ENCODE measurements at places on chromosomes 12 and 14.

DNA sequence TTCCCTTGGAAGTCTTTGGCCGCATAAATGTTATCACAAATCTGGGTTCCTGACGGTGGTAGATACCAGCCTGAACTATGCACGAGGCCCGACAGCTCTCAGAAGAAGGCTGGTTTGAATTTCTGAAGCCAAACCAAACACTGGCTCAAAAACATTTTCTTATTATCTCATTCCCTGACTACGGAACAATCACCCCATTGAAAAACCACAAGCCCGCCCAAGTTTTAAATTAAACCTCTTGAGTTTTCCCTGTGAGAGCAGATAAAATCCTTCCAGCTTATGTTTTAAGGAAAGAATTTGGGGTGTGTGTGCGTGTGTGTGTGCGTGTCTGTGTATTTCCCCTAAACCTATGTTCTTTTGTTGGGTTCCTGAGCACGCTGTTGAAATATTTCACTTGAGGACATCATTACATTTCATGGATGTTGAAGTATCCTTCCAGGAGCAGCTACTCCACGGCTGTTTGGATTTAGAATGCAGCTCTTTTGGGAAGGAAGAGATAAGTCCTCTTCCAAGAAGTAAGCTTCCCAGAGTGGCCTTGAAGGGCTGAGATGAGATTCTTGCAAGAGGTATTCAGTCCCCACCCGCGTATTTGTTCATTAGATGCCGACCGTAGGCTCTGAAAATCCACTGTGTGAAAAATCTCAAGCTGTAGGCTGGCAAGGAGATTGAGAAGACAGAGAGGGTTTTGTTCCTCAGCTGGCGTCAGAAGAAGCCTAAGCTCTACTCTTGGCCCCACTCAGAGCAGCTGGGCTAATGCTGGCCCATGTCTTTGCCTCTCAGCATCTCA, 131.0 kb upstream of the NCOR2 start:
- no peak for DNase-seq

DNA sequence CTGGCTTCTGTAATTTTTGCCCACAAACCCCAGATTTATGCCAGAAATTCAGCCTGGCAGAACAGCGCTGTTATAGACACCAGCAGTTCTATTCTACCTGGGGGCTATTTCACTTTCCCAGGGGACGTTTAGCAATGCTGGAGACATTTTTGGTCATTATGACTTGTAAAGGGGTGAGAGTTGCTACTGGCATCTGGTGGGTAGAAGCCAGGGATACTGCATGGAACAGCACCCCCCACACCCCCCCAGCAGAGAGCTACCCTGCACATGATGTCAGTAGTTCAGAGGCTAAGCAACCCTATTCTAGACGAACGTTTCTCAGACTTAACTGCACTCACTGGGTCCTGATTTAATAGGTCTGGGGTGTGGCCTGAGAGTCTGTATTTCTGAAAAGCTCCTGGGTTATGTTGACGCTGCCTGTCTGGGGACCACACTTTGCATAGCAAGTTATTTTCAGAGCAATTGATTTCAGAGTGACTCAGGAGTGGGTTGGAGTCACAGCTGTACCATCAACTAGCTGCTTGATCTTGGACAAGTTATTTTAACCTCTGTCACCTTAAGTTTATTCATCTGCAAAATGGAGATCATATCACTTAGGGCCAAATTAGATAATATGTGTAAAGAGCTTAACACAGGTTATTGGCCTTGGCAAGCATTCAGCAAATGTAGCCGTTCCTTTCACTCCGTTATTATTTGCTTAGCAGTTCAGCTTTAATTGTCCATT, 48.5 kb downstream of the CHST11 start:
- no peak for DNase-seq

- DNase-seq = peak; percentile 31
Observed at GRCh38 chr12:109741970-109742703, 28.5 kb downstream of the FAM222A start.

- DNase-seq = no peak
Observed at GRCh38 chr12:71201136-71201679, 43.4 kb upstream of the TSPAN8 start.

DNA sequence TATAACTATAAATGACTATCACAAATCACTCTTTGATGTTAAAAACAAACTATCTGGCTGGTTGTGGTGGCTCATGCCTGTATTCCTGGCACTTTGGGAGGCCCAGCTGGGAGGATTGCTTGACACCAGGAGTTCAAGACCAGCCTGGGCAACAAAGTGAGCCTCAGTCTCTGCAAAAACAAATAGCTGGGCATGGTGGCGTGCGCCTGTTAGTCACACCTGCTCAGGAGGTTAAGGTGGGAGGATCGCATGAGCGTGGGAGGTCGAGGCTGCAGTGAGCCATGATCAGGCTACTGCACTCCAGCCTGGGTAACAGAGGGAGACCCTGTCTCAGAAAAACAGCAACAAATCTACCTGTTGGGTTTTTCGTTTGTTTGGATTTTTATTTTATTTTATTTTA, 5.4 kb downstream of the TXNRD1 start:
- no peak for DNase-seq

- no peak for DNase-seq
Observed at GRCh38 chr14:23601424-23601823, 22.8 kb upstream of the JPH4 start.

GRCh38 chr14:42149609-42150261, 543.1 kb downstream of the LRFN5 start:
- DNase-seq = no peak

DNA sequence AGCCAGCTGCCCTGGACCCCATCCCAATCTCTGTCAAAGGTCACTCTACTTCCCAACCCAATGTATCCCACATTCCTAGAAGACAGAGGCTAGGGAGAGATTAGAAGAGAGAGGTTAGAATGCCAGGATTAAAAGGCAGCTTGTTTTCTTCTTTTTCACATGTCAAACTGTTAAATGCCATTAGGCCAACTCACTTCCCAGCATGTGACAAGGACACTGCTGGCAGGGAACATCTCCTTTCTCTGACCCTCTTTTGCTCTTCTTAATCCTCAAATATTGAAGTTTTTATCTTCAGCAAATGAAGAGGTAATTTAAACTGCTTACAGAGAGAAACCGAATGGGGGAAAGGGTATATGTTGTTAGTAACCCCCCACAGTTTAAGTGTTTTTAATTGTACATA, 89.1 kb downstream of the BBS10 start:
- no peak for DNase-seq

DNA sequence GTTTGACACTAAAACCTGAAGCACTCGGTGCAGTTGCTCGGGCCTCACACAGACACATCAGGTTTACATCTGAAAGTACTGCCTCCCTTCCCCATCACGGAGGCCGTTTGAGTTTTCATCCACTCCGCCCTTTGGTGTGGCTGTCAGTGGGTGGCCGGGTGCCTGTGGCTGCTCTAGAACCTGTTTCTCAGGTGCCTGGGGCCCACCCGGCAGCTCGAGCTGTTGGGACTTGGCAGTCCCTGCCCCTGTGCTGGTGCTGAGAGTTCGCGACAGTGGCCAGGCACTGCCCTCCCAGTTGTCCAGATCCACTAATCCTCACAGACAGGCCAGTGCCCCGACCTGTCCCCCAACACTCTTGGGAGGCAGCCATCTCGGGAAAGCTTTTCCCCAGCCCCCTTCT, 22.4 kb downstream of the XRCC3 start:
- DNase-seq = no peak

All from left forelimb (tissue), 1 donor.